Ureter (tissue), 1 donor: ENCODE measurements at places on chromosomes 2 and 18. TPM values are rescaled to one million over a fixed set of nuclear protein-coding genes. Genes with fewer than 3 reads are reported as not detected.

DNA sequence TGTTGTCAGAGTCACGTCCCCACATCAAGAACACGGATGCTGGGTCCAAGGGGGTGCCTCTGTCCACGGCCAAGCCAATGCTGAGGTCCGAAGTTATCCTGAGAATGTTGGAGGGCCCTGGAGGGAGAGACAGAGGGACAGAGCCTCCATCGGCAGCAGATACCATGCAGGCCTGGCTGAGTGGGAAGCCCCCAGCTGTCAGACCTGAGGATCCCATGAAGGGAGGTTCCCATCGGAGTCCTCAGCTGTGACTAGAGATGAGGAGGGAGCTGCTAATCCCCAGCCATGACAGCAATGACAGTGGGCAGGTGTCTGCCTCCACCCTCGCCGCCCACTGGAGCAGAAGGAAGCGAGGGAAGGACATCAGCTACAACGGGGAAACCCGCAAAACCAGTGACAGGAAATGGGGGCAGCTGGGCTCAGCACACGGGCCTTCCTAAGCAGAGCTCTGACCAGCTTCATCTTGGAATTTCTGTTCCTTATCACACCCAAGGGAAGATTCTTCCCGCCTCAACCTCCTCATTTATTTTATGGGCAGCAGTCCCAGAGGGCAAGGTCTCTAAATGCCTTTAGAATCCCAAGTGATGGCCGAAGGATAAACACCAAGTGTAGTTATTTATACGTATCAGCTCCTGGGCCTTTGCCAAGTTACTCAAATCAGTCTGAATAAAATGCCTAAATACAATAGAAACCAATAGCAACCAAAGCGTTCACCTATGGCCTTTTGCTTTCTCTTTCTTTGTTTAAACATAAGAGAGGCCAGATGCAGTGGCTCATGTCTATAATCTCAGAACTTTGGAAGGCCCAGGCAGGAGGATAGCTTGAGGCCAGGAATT, 32.2 kb downstream of the FAM178B start:
- no peak for DNase-seq

DNA sequence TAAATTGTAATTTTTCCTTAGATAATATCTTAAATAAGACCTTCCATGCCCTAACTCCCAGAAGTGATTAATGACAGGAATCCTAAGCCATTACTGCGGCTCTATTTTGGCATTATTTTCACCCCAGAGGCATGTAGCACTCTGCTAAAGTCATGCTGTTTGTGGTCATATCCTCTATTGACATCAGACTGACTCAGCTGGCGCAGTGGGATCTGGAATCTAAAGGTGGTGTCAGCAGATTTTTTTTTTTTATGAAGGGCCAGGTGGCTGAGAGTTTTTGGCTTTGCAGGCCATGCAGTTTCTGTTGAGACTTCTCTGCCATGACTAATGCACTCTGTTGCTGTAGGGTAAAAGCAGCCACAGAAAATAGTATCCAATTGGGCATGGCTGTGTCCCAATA, 64.1 kb upstream of the ACVR1C start:
- DNase-seq = no peak

DNA sequence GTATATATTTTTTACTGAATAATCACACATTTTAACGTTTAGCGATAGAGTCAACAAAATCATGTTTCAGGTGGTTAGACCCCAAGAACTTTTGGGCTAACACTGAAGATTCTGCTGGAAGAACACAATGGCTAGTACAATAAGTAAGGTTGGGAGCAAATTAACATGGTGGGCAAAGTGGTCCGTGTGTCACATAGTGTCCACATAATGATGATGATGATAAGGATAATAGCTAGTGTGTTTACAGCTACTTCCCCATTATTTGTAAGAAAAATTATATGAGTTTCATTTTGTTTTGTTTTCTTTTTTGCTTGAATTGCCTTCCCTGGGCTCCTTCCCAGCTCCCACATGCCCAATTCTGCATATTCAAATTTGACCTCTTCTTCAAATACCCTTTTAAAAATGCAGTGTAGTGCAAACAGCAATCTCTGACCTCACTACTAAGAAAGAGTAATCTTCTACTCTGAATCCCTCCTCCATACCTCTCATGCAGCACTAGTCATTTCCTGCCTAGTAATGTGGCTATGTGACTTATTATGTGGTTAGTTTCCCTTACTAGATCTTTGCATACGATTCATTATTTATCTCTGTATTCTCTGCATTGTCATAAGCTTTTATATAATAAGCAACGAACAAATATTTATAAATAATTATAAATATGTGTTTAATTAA, 16.9 kb upstream of the VPS54 start:
- DNase-seq = no peak

DNA sequence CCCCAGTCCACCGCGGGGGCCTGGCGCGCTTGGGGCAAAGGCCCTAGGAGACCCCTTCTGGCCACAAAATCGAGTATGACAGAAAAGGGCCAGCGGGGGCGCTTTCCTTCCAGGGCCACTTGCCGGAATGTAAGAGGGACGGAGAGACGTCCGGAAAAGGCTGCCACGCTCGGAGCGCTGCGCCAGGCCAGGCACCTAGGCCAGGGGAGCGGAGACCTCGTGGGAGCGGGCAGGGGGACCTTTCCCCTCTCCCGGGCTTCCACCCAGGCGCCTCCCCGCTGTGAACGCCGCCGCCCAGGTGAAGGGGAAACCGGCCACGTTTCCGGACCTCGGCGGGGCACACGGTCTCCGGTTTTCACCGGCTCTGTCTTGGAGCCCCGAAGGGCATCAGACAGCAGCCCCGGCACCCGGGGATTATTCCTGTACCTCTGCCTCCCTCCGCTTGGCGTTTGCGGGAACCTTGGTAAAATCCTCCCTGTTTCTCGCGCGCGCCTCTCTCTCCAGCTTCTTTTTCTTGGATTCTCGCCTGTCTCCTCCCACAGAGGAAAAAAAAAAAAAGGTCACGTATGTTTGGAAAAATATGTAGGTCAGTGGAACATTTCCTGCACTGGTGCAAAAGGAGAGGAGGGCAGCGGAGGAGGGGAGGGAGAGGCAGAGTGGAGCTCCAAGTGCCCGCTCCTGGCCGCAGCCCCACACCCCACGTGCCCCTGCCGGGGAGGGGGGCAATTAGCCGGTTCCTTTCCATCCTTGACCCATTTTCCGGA, 1.2 kb upstream of the NPAS2 start:
- DNase-seq = peak; percentile 76

DNA sequence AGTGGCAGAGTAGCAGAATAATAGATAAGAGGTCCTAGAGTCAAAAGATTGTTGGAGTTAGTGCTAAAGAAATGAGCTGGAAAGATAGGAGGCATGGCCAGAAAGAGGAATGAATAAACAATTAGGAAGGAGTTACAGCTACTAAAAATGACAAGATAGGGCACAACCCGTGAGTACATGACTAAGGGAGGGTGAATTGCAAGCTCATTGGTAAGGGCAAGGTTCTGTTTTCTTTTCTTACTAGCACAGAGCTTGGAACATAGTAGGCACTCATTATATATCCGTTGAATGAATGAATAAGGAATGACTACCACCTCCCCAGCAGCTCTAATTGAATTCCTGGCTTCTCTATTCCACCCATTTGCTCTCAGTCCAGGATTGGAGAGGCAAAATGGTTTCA, 5.7 kb upstream of the MARCO start:
- DNase-seq = no peak

The MEX3C gene
- 38.7 TPM for total RNA-seq

The TMEM247 gene
- not detected for total RNA-seq

The FAM124B gene
- total RNA-seq = 1.9 TPM
